Thyroid gland (tissue), 4 donors: ENCODE measurements at places on chromosomes 3 and 15. TPM values are rescaled to one million over a fixed set of nuclear protein-coding genes. Genes with fewer than 3 reads are reported as not detected.

The ATP13A5 gene
- 1.7 TPM for total RNA-seq

The DHX30 gene
- total RNA-seq, result 72.0 TPM

The FOXP1 gene
- 155 TPM for total RNA-seq

The FEZF2 gene
- total RNA-seq, result not detected

The EHD4 gene
- 41.0 TPM for total RNA-seq

The NCKIPSD gene
- total RNA-seq, result 32.2 TPM

The TNFAIP8L3 gene
- total RNA-seq, result 11.3 TPM

The ARGFX gene
- not detected for total RNA-seq

The CKMT1B gene
- total RNA-seq, result 41.2 TPM

The WDR93 gene
- 2.3 TPM for total RNA-seq

The CISH gene
- 78.1 TPM for total RNA-seq

The MUC20 gene
- total RNA-seq, result 12.9 TPM

The CCR3 gene
- not detected for total RNA-seq

DNA sequence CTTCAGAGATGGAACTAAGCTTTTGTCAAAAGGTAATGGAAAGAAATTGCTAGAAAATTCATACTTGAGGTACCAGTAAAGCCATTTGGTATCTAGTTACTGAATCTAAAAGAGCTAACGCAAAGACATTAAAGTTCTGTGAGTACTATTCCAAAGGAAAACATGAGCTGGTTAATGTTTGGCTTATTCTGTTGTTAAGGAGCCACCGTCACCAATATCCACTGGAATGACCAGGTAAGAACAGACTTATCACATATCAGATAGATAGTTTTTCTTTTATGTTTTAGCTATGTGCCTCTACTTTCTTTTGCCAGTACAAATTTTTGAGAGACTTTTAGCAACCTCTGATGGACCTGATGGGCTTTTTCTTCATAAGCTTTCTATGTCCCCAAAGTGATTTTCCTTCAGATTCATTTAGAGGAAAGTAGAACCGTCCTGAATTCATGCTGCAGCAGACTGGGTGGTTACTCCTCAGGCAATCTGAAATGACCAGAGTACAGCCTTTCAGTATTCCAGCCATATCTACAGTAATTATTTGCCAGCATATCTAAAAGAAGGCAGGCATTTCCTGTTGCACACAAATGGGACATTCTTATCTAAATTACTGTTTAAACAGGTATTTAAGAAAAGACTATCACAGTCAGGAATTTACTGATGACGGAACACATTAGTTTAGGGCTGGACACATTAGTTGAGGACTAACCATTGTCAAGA, 274.1 kb downstream of the MECOM start:
- no peak overlapping the region for H3K4me3 ChIP-seq
- no peaks in the 10 kb centered on the region for H3K36me3 ChIP-seq
- H3K4me1 ChIP-seq, result no peaks in the 10 kb centered on the region
- H3K27me3 ChIP-seq, result no peaks in the 10 kb centered on the region
- no peak overlapping the region for H3K27ac ChIP-seq

GRCh38 chr15:100001405-100001804, 268.2 kb upstream of the LYSMD4 start:
- H3K36me3 ChIP-seq, result no peaks in the 10 kb centered on the region
- H3K27ac ChIP-seq, result no peak overlapping the region
- DNase-seq, result no peak
- no peaks in the 10 kb centered on the region for H3K4me1 ChIP-seq

DNA sequence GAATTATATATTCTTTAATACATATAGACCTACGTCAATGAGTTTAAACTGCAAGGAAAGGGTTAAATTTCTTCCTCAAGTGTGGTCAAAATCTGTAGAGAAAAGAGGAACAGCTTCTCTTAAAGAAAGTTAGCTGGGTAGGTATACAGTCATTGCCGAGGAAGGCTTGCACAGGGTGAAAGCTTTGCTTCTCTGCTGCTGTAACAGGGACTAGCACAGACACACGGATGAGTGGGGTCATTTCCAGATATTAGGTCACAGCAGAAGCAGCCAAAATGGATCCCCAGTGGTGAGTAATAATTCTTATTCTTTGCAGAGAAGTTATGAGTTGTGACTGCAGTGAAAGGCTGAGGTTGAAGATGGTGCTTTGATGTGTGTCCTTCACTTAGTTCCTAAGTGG, at the start of gene CD86:
CD86 (plus strand) TSS at position 148 of the 400 bp plus-strand sequence; CDS start at position 276, 128 bp downstream.
- H3K27ac ChIP-seq, result no peak within 1 kb of the TSS
- no peak for DNase-seq
- no peak within 1 kb of the TSS for H3K4me3 ChIP-seq
- H3K4me1 ChIP-seq, result no peaks in the 10 kb centered on the region

GRCh38 chr3:77146004-77146403, 106.1 kb downstream of the ROBO2 start:
- no peaks in the 10 kb centered on the region for H3K27me3 ChIP-seq
- no peaks in the 10 kb centered on the region for H3K36me3 ChIP-seq
- H3K27ac ChIP-seq, result no peak overlapping the region
- no peaks in the 10 kb centered on the region for H3K4me1 ChIP-seq

GRCh38 chr3:124981472-124981871, 46.9 kb upstream of the MUC13 start:
- no peaks in the 10 kb centered on the region for H3K27me3 ChIP-seq
- DNase-seq, result no peak
- no peak overlapping the region for H3K4me3 ChIP-seq
- H3K4me1 ChIP-seq, result peaks cover 11% of the 10 kb centered on the region

DNA sequence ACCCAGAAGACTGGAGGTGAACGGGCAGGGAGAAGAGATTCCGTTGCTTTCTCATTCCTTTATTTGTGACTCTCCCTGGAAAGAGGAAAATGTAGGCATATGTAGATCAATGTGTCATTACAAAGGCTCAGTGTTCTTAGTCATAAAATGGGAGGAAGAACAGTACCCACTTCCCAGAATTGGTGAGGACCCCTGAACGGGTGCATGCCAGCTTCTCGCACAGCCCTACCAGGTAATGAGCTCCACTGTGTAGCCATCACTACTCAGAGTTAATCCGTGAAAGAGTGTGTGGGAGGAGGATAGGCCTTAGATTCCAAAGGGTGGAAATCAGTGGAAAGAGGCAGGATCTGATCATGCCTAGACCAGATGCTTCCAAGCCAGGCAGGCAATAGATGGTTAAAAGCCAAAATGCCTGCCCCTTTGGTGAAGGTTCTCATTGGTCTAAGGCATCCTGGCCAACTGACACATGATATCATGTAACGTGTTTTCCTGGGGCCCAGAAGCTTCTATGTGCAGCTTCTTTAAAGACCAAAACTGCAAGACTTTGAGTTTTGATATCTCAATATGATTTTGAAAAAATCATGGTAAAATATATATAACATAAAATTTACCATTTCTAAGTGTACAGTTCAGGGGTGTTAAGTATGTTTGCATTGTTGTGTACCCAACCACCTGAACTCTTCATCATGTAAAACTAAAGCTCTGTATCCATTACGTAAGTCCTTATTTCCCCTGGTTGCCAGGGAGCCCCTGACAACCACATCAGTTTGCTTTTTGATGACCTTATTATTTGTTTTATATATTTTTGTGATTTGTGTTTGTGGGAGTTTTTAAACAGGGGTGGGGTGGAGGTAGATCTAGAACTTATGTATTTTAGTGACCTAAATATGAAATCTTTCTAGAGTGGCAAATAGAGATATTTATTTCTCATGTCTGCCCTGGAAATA, 402.2 kb upstream of the CFAP20DC start:
- no peak overlapping the region for H3K4me3 ChIP-seq
- no peaks in the 10 kb centered on the region for H3K27me3 ChIP-seq
- H3K4me1 ChIP-seq, result peaks cover 10% of the 10 kb centered on the region
- no peak for DNase-seq
- no peak overlapping the region for H3K27ac ChIP-seq
- H3K36me3 ChIP-seq, result no peaks in the 10 kb centered on the region

GRCh38 chr3:101183151-101183550, 137.2 kb downstream of the IMPG2 start:
- H3K27ac ChIP-seq, result no peak overlapping the region
- no peaks in the 10 kb centered on the region for H3K4me1 ChIP-seq
- H3K4me3 ChIP-seq, result no peak overlapping the region
- no peak for DNase-seq

DNA sequence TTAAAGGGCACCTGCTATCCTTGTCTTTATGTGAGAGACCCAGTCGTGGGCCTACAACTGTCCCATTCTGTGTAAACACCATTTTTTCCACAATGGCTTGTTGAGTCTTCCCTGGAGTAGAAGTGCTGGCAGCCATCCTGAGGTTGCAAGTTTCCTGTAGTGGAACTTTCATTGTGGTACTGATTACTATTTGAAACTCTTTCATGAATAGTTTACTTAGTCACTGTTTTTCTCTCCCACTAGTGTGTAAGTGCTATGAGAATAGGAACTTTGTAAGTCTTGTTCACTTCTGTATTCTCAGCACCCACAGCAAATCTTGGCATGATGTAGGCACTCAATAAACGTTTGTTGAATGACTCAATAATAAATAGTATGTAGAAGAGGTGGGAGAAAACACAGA, 48.6 kb downstream of the RARB start:
- peaks cover 71% of the 10 kb centered on the region for H3K4me1 ChIP-seq
- H3K27ac ChIP-seq, result peak overlapping the region; percentile 39
- DNase-seq, result peak; percentile 64
- H3K36me3 ChIP-seq, result no peaks in the 10 kb centered on the region

GRCh38 chr15:66901336-66902100, 163.9 kb upstream of the SMAD3 start:
- no peak overlapping the region for H3K4me3 ChIP-seq
- no peaks in the 10 kb centered on the region for H3K36me3 ChIP-seq

DNA sequence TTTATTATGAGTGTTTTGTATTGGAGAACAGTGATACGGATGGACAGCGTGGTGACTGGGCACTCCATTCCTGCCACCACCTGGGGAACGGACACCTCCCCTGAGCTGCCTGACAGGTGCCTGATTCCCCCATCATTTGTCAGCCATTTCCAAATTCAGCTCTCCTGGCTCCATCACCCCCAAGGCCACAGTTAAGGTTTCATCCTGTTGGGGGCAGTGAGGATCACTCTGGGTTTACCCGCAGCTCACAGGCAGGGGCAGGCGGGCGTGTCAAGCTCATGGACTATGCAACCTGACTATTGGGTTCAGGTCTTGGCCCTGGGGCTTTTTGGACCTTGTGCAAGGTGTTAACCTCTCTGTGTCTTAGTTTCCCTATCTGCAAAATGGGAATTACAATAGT, 76.3 kb downstream of the RAB11A start:
- no peaks in the 10 kb centered on the region for H3K4me1 ChIP-seq
- DNase-seq, result no peak
- H3K27me3 ChIP-seq, result no peaks in the 10 kb centered on the region
- H3K4me3 ChIP-seq, result no peak overlapping the region

GRCh38 chr3:160784853-160785252, 28.8 kb downstream of the PPM1L start:
- peaks cover 9% of the 10 kb centered on the region for H3K4me1 ChIP-seq
- H3K27me3 ChIP-seq, result no peaks in the 10 kb centered on the region
- no peak for DNase-seq
- H3K4me3 ChIP-seq, result no peak overlapping the region
- H3K27ac ChIP-seq, result no peak overlapping the region
- no peaks in the 10 kb centered on the region for H3K36me3 ChIP-seq

DNA sequence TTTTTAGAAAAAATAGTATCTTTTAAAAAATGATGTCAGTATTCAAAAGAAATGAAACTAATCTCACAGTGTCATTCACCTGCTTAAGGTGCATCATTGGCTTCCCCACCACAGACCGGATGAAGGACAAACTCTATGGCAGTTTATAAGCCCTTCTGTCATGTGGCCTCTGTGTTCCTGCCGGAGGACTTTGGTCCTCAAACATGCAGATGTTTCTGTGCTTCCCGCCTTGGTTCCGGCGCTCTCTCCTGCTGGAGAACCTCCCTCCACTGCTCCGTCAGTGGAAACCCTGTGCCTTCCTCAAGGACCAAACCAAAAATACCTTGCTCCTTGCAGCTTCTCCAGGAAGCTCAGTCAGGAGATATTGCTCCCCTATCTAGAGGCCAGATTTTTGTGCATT, 326.3 kb downstream of the UACA start:
- DNase-seq, result no peak
- no peak overlapping the region for H3K4me3 ChIP-seq
- H3K27me3 ChIP-seq, result no peaks in the 10 kb centered on the region
- H3K4me1 ChIP-seq, result no peaks in the 10 kb centered on the region
- H3K27ac ChIP-seq, result no peak overlapping the region

DNA sequence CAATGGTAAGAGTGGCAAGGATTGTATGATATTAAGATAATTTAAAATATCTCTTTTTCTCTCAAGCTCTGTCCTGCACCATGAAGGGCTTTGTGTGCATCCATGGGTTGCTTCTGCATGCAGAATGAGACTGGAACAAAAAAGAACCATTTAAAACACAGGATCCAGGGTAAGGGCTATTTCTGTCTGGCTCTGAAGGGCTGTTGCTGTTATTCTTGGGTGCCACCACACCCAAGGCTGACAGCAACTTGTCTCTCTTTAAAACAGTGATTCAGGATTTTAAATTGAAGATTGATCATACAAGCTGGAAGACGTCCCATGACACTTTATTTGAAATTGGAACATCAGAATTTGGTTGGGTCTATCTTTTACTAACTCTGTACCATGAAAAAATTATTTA, 268.8 kb upstream of the CNTN3 start:
- H3K27ac ChIP-seq, result no peak overlapping the region
- no peak for DNase-seq
- H3K27me3 ChIP-seq, result no peaks in the 10 kb centered on the region
- H3K4me1 ChIP-seq, result no peaks in the 10 kb centered on the region
- no peaks in the 10 kb centered on the region for H3K36me3 ChIP-seq
- no peak overlapping the region for H3K4me3 ChIP-seq

DNA sequence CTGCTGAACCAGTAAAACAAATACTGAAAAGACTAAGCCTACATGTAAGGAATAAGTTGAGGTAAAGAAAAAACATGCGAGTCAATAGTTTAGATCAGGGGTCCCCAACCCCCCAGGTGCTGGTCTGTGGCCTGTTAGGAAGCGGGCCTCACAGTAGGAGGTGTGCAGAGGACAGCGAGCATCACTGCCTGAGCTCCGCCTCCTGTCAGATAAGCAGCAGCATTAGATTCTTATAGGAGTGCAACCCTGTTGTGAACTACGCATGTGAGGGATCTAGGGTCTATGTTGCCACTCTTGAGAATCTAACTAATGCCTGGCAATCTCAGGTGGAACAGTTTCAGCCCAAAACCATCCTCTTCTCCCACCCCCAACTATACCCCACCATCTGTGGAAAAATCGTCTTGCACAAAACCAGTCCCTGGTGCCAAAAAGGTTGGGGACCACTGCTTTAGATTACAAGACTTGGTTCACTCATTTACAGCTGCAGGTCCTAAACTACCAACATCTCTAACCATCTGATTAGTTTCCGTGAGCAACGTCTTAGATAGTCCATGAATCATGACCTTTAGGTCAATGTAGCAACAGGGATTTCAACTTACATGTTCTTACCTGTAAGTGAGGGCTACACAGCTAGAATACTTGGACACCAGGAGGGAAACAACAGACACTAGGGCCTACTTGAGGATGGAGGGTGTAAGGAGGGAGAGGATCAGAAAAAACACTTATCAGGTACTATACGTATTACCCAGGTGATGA, 66.7 kb downstream of the TRANK1 start:
- no peak overlapping the region for H3K4me3 ChIP-seq
- no peaks in the 10 kb centered on the region for H3K36me3 ChIP-seq
- no peaks in the 10 kb centered on the region for H3K4me1 ChIP-seq
- no peak overlapping the region for H3K27ac ChIP-seq

GRCh38 chr3:121786485-121786884, 36.9 kb upstream of the GOLGB1 start:
- H3K36me3 ChIP-seq, result peaks cover 20% of the 10 kb centered on the region
- no peak for DNase-seq
- no peak overlapping the region for H3K4me3 ChIP-seq
- H3K4me1 ChIP-seq, result no peaks in the 10 kb centered on the region
- no peak overlapping the region for H3K27ac ChIP-seq
- H3K27me3 ChIP-seq, result no peaks in the 10 kb centered on the region
